ENCODE measurements at places on chromosomes 11 and 22. TPM values are rescaled to one million over a fixed set of nuclear protein-coding genes. Genes with fewer than 3 reads are reported as not detected.

DNA sequence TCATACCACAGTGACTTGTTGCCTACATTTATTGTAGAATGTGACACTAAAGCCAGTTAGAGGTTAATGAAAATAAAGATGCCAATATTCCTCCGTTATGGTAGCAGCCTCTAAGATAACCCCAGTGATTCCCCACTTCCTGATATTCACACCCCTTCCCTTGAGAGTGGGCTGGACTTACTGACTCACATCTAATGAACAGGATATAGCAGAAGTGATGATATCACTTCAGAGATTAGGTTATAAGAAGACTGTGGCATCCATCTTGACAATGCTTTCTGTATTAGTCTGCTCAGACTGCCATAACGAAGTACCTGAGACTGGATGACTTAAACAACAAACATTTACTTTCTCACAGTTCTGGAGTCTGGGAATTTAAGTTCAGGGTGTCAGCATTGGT is 149.6 kb upstream of the MTNR1B start:
- DNase-seq, result no peak

- DNase-seq, result no peak
Observed at GRCh38 chr11:92253945-92254344, 29.3 kb downstream of the FAT3 start.

GRCh38 chr22:43439368-43440103 is 27.7 kb downstream of the MPPED1 start:
- DNase-seq, result no peak

DNA sequence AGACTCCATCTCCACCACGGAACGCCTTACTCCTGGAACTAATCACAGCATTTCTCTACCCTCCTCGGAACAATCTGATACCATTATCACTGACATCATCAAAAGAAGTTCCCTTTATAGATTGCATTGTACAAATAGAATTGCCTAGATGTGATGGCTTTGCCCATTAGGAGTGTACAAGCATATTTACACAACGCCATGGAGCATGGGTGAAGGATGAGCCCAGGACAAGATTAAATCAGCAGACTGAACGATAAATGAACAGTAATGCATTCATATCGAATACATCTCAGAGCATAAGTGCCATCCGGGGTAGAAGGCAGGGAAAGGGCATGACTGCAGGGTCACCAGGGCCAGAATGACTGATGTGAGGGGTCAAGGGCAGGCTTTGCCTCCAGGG is 57.3 kb downstream of the KIRREL3 start:
- DNase-seq, result no peak

GRCh38 chr11:113952588-113952987 is 22.3 kb upstream of the HTR3A start:
- no peak for DNase-seq

Gene HMBS
- total RNA-seq, result 27.9 TPM

GRCh38 chr11:34318111-34319037 is 39.4 kb downstream of the ABTB2 start:
- DNase-seq, result no peak

- DNase-seq, result no peak
Observed at GRCh38 chr11:116481126-116481675, 291.6 kb downstream of the BUD13 start.

DNA sequence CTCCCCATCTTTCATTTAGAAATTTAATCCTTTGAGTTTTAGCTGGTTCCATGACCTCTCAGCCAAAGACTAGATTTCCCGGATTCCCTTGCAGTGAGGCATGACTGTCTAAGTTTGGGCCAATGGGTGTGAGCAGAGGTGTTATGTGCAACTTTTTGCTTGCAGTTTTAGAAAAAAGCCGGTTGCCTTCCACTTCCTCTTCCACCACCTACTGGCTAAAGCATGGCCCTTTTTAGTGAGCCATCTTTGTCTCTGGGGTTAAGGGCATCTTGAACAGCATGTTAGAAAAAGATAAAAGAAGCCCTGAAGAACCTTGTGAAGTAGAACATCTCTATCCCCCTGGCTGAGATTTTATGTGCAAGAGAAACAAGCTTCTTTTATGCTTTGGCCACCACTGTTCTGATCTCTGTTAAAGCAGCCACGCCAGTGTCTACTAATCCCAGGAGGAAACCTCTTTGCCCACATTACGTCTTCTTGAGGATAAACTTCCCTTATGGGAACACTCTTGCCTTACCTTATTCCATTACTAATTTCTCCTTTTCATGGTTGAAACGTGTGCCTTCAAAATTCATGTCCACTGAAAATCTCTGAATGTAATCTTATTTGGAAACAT is 279.9 kb downstream of the TENM4 start:
- no peak for DNase-seq

Measured in activated naive CD4-positive, alpha-beta T cell treated with anti-CD3 and anti-CD28 coated beads for 36 hours (primary cell).